Parietal lobe (tissue), 2 donors: ENCODE measurements at places on chromosomes 16 and 17. TPM values are rescaled to one million over a fixed set of nuclear protein-coding genes. Genes with fewer than 3 reads are reported as not detected.

KRT34 gene
- 0.94 TPM for total RNA-seq

NLRP1 gene
- 73.6 TPM for total RNA-seq

PARN gene
- 28.5 TPM for total RNA-seq

CFAP52 gene
- total RNA-seq, result 2.8 TPM

TTLL6 gene
- total RNA-seq, result not detected

OR2C1 gene
- 0.94 TPM for total RNA-seq

C1QTNF1 gene
- total RNA-seq, result 0.94 TPM

C17orf58 gene
- 22.5 TPM for total RNA-seq

BEAN1 gene
- 7.5 TPM for total RNA-seq

CHST4 gene
- not detected for total RNA-seq

NLRC3 gene
- total RNA-seq, result 0.94 TPM

GDPD3 gene
- 1.9 TPM for total RNA-seq

HBA2 gene
- 363 TPM for total RNA-seq

PRSS27 gene
- total RNA-seq, result 6.3 TPM

C16orf96 gene
- 0.63 TPM for total RNA-seq

SLFN13 gene
- 0.94 TPM for total RNA-seq

ZSCAN10 gene
- total RNA-seq, result not detected

SOX9 gene
- total RNA-seq, result 27.9 TPM

CD300LB gene
- not detected for total RNA-seq

USB1 gene
- 11.6 TPM for total RNA-seq

DNAH2 gene
- total RNA-seq, result 2.2 TPM

EPX gene
- not detected for total RNA-seq

PITPNC1 gene
- total RNA-seq, result 91.4 TPM

USH1G gene
- total RNA-seq, result not detected

SPEM2 gene
- not detected for total RNA-seq

TUFM gene
- 54.5 TPM for total RNA-seq

SEPTIN1 gene
- total RNA-seq, result 0.94 TPM

CTRB1 gene
- not detected for total RNA-seq

HOXB3 gene
- not detected for total RNA-seq
